Hepatocyte (in vitro differentiated cells): ENCODE measurements at places on chromosomes 1 and 21.

DNA sequence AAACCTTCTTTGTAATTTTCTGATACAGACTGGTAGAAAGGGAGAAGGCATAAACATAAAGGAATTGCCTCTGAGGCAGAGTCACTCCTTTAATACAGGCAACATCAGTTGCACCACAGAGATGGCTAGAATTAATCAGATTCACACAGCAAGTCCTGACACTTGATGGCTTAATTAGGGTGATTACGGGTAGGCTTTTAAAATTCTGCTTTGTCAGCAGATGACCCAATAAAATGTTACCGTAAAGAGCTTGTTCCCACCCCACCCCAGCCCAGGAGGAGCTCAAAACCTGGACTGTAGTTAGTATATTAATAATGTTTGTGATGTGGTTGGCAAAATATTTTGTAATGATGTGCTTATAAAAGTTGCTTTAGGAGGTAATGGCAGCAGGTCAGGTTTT, 9.3 kb upstream of the BTG3 start:
- no peak for DNase-seq

GRCh38 chr21:16195538-16195910, 465.7 kb downstream of the USP25 start:
- DNase-seq, result no peak

DNA sequence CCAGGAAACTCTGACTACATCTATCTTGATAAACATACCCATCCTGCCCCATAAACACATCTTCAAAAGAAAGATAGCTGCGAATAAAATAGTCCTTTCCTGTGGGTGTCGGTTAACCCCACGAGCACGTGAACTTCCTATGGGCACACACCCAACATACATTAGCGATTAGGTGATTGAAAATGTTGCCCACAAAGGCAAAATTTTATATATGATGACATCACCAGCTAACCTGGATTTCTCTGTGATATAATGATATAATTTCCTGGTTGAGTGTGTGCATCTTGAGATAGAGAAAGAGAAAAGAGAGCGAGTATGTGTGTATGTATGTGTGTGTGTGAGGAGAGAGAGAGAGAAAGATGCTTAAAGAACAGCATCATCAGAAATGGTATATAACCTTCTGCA, 296.1 kb downstream of the PTPRC start:
- DNase-seq, result no peak

- DNase-seq, result no peak
Measured at GRCh38 chr1:32894019-32894600, 7.1 kb downstream of the TMEM54 start.

DNA sequence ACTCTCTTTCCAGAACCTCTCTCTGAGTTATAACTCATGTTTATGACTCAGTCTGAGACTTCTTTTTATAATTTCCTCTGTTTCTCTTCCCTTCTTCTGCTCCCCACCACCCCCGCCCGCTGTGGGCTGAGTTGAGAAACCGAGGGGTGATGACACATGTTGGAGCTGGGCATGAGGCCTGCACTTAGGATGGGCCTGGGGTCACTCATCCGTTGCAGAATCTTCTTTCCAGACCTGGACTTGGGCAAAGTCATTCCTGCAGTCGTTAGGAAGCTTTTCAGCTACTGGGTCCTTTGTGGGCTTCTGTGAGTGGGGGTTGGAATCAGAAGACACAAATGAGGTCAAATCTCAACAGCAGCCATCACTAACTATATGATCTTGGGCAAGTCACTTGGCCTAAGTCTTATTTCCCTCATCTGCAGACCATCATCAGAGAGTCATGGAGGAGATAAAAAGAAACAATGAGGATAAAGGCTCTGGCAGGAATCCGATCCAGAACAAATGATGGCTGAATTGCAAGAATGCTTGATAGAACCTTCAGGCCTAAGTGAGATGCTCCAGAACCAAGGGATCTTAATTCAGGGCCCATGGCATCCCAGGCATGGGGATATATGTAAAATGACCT, 53.4 kb downstream of the RPS6KA1 start:
- no peak for DNase-seq

DNA sequence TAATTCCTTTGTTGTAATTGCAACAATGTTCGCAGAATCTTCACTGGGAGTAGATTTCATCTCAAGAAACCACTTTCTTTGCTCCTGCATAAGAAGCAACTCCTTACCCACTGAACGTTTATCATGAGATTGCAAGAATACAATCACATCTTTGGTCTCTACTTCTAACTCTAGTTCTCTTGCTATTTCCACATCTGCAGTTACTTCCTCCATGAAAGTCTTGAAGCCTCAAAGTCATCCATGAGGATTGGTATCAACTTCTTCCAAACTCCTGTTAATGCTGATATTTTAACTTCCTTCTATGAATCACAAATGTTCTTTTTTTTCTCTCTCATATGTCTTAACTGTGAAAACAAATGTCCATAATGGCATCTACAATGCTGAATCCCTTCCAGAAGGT, 118.6 kb upstream of the RAB4A start:
- no peak for DNase-seq

DNA sequence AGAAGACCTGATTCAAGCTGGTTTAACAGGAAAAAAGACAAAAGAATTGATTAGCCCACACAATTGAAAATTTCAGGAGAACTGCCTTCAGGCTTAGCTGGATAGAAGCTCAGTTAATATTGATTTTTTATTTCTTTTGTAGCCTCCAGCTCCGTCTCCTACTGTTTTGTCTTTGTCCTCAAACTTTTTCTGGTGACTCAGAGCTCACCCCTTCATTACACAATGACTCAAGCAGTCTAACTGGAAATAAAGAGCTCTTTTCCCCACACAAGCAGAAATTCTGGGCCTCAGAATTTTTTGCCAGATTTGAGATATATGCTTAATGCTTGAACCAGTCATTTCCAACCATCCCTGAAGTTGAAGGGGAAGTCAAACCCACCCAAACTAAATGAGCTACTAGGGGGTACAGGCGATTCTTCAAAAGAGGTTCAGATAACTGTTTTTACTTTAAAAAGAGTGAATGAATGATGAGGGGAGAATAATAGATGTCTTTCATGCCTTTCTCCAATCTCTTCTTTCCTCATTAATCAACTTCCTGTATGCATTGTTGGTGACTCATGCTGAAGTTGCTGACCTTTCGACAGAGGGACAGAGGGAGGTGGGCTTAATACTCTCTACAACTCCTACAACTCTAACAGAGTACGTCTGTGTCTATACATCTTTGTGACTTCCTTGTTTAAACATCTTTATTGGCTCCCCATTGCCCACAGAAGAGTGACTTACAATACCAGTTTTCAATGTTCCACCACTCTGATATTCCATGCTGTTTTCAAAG, 6.2 kb upstream of the ACP6 start:
- DNase-seq, result peak; percentile 40

DNA sequence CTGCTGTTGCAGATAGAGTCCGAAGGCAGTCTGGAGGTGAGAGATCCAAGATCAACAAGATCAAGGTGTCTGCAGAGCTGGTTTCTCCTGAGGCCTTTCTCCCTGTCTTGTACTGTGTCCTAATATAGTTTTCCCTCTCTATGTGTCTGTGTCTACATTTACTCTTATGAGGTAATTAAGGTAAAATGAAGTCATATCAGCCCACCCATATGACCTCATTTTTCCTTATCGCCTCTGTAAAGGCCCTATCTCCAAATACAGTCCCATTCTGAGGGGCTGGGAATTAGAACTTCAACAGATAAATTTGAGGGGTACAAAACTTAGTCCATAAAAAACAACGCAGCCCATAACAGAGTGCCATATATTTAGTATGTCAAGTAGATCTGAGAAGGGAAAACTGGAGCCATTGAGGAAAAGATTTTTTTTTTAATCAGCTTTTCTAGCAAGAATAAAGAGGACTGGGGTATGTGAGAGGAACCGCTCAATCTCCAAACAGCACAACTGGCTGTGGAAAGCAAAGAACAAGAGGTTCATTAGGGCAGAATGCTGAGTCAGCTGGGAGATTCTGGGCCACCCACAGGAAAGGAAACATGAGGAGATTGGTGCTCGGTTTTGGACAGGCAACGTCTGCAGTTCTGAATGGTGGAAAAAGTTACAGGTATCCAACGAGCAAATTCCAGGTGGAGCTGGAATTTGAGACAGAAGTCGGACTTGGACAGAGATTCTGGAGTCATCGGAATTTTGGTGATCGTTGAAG, 65.7 kb downstream of the MAP3K21 start:
- no peak for DNase-seq

- DNase-seq, result no peak
Measured at GRCh38 chr1:161096015-161096414, 2.1 kb upstream of the KLHDC9 start.

GRCh38 chr1:6180268-6180706, at the start of gene CHD5:
CHD5 (minus strand) TSS chr1:6180321; CDS start chr1:6180023, 298 bp downstream.
- peak; percentile 40 for DNase-seq

GRCh38 chr1:205843036-205843859, 6.7 kb downstream of the PM20D1 start:
- DNase-seq, result no peak

DNA sequence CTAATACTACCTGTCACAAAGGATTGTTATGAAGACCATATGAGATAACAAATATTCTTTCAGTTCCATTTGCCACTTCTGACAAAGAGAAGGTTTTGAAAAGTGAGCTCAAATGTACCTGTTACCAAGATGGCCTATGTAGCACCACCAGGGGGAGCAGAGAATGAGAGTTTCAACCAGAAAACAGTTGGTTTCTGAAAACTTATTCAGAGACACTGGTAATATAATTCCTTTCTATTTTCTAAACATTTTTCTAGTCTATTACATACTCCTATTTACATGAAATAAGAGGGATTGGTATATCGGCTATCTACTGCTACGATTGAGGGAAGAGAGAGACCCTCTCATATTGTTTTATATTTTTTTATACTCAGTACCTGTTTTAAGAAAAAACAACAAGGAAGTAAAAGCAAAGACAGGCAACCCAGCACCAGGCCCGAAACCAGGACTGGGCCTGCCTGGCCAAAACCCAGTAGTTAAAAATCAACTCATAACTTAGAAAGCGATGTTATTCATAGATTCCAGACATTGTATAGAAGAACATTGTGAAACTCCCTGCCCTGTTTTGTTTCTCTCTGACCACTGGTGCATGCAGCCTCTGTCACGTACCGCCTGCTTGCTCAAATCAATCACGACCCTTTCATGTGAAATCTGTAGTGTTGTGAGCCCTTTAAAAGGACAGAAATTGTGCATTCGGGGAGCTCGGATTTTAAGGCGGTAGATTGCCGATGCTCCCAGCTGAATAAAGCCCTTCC, 48.3 kb downstream of the IL23R start:
- peak; percentile 54 for DNase-seq

- DNase-seq, result no peak
Measured at GRCh38 chr1:35442734-35443133, 114.5 kb downstream of the KIAA0319L start.

DNA sequence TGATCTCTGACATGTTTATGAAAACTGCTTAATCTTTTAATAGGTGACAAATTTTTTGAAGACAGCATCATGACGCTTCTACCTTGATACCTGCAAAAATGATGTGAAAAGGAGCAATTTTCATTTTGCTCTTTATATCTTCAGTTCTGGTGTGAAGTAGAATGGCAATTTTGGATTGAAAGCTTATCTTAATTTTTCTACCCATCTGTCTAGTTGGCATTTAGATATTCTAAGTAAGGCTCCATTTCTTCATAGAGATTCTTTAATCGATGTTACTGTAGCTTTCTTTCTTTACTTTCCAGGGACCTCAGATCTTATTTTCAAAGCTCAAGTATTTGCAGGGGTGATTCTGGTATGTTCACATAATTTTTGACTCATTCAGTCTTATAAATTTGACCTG, 32.3 kb upstream of the GPR52 start:
- DNase-seq, result no peak

DNA sequence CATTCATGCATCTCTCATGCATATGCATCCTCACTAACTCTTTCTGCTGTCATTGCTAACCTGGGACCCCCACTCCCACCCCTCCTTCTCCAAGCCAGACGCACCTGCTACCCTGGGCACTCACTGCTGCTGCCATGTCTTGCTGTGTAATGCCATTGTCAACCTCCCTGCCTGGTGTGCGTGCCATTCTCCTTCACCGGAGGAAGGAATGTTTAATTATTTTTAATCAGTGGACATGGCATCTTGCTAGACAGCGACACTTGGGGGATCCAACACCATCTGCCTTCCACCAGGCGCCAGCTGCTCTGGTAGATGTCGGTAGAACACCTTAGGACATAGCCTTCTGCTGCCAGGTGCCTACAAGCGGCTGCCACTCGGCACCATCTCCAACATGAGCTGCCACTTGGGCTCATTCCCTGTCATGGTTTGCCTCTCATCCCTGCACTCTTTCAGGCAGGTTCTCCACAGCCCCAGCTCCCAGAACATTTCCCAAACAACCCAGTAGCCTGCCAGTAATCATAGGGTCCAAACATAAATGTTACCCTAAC, 306.9 kb downstream of the TTLL7 start:
- DNase-seq, result no peak

- peak; percentile 73 for DNase-seq
Measured at GRCh38 chr1:223109581-223110026, 33.4 kb downstream of the TLR5 start.

DNA sequence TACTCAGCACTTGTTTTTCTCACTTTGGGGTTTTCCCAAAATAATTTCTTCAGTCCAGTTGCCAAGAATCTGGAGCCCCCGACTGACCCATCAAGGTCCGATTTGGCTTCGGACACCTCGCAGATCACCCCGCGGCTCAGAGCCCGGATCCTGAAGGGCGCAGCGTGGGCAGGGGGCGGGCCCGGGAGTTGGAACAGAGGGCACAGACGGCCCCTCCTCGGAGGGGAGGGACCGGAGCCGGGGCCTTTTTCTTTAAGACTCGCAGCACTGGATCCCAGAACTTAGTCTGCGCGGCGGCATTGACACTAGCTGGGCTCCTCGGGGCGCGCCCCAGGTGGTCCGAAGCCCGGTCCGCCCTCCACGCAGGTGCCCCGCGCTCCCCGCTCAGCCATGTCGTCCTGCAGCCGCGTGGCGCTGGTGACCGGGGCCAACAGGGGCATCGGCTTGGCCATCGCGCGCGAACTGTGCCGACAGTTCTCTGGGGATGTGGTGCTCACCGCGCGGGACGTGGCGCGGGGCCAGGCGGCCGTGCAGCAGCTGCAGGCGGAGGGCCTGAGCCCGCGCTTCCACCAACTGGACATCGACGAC, at the start of gene CBR3:
Gene CBR3 (plus strand): TSS at position 277 of the 588 bp plus-strand sequence. CDS start 114 bp downstream, at position 391.
- DNase-seq, result peak; percentile 32

- peak; percentile 51 for DNase-seq
Measured at GRCh38 chr1:31102501-31102950, 37.0 kb upstream of the PUM1 start.

DNA sequence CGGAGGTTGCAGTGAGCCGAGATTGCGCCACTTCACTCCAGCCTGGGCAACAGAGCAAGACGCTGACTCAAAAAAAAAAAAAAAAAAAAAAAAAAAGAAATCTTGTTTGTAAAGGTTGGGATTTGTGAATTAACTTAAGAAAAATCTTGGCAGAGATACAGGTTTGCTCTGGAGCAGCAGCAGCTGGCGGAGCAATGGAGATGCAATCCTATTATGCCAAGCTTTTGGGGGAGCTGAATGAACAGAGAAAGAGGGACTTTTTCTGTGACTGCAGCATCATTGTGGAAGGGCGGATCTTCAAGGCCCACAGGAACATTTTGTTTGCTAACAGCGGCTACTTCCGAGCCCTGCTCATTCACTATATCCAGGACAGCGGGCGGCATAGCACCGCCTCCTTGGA, 5.6 kb downstream of the ZBTB8B start:
- no peak for DNase-seq

- DNase-seq, result peak; percentile 4
Measured at GRCh38 chr1:54970901-54971300, 9.5 kb upstream of the TMEM61 start.
